ENCODE measurements at places on chromosomes 11 and 22. TPM values are rescaled to one million over a fixed set of nuclear protein-coding genes. Genes with fewer than 3 reads are reported as not detected.

Gene SAA1
- 6.7 TPM for total RNA-seq

Gene CLCF1
- 4.3 TPM for total RNA-seq

Gene ACTN3
- not detected for total RNA-seq

Gene ARHGAP20
- not detected for total RNA-seq

Data from K562 (cell line).